HFFc6 (cell line): ENCODE measurements at places on chromosomes 13 and 19.

- peaks cover 7% of the 10 kb centered on the region for H3K27me3 ChIP-seq
- H3K4me1 ChIP-seq, result no peaks in the 10 kb centered on the region
- no peak overlapping the region for H3K4me3 ChIP-seq
- no peaks in the 10 kb centered on the region for H3K36me3 ChIP-seq
- DNase-seq, result no peak
These were observed 39.3 kb downstream of the CEACAM1 start for GRCh38 chr19:42488783-42489521.

DNA sequence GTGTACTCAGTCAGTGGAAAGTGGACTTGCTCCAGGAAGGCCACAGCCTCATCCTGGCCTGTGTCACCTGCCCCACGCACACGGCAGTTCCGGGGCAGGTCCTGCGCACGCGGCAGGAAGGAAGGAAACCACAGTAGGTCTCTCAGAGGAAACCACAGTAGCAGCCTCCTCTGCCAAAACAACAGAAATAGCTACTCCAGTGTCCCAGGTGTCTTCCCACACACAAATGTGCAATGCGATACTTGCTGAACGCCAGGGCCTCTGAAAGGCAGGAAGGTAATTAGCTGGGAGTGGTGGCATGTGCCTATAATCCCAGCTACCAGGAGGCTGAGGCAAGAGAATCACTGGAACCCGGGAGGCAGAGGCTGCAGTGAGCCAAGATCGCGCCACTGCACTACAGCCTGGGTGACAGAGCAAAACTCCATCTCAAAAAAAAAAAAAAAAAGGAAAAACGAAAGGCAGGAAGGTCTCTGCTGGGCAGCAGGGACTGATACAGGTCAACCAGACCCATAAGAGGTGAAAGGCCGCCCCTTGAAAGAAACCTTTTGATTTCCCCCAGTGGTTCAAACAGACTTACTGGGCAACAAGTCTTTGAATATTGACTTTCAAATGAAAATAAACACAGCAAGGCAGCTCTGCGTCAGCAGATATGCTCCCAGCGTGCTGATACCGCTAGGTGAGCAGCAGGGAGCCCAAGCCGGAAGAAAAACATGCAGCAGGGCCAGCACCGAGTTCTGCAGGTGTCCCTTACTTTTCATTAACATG lies 49.5 kb downstream of the CRYL1 start:
- H3K4me3 ChIP-seq, result no peak overlapping the region
- no peak overlapping the region for H3K27ac ChIP-seq
- no peaks in the 10 kb centered on the region for H3K36me3 ChIP-seq
- DNase-seq, result no peak
- H3K4me1 ChIP-seq, result peaks cover 10% of the 10 kb centered on the region

- no peak within 1 kb of the TSS for H3K4me3 ChIP-seq
- H3K4me1 ChIP-seq, result no peaks in the 10 kb centered on the region
- H3K27me3 ChIP-seq, result peaks cover 6% of the 10 kb centered on the region
- no peak for DNase-seq
These were observed at the start of gene PRSS57 for GRCh38 chr19:695352-695949. PRSS57 (minus strand) TSS chr19:695452; CDS start chr19:695430, 22 bp downstream.

- H3K4me1 ChIP-seq, result peaks cover 5% of the 10 kb centered on the region; the same call in 1 of the 2 replicates
- H3K36me3 ChIP-seq, result no peaks in the 10 kb centered on the region
- no peak overlapping the region for H3K27ac ChIP-seq
These were observed 53.2 kb upstream of the LSM14A start for GRCh38 chr19:34118879-34119748.

- H3K27ac ChIP-seq, result no peak overlapping the region
- no peak overlapping the region for H3K4me3 ChIP-seq
These were observed 34.3 kb upstream of the VSTM2B start for GRCh38 chr19:29491491-29491890.

DNA sequence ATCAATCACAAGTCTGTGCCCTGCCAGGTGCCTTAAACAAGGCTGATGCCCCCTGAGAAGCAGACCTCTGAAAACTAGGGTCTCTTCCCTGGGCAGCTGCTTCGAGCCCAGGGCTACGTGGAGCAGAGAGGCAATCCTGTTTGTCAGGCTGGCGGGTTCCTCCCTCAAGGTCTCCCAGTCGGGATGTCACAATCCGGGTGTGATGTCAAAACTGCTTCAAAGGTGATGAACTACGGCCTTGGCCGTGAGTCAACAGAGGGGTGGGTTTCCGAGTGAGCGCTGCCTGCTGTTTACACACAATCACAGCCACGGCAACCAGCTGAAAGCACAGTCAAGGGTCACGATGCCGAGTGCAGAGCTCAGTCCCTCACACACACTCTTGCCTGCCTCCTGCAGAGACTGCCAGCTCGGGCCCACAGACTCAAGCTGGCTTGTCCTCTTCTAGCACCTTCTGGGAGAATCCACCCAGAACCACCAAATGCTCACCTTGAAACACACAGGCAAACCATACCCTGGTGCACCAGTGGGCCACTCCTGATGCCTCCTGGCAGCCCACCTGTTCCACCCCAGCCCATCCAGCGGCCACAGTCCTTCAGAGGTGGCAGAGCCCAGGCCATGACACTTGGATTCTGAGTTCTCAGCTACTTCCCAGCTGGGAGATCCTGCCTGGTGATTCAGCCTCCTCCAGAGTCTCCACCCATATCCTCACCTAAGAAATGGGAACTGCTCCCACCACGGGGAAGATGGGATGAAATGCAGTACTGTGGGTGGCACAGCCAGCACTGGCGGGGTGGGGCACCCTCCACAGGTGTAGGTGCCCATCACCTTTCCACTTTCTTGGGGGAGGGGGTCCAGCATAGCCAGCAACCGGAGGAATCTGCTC lies 6.8 kb downstream of the ELL start:
- H3K4me3 ChIP-seq, result peak overlapping the region; percentile 34; the same call in 1 of the 2 replicates
- peaks cover 2% of the 10 kb centered on the region; the same call in 1 of the 2 replicates for H3K27me3 ChIP-seq
- peak overlapping the region; percentile 89 for H3K27ac ChIP-seq
- peaks cover 56% of the 10 kb centered on the region for H3K4me1 ChIP-seq
- peak; percentile 32 for DNase-seq

DNA sequence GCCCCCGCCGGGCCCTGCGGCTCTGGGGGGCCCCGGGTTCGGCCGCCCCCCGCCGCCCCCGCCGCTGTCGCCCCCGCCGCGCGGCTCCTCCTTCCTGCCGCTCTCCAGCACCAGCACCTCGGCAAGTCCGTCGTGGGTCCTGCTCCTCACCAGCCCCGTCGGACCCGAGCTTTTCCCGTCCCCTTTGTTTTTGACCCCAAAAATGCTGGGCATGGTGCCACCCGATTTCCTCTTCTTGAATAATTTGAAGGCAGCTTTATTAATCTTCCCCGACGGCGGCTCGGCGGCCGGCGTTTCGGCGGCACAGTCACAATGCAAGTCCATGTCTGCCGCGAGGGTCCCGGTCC lies 945 bp downstream of the AMER2 start:
- peak overlapping the region; percentile 54; the same call in 1 of the 2 replicates for H3K4me3 ChIP-seq
- no peak overlapping the region for H3K27ac ChIP-seq
- no peaks in the 10 kb centered on the region; the same call in 1 of the 2 replicates for H3K36me3 ChIP-seq
- DNase-seq, result no peak

DNA sequence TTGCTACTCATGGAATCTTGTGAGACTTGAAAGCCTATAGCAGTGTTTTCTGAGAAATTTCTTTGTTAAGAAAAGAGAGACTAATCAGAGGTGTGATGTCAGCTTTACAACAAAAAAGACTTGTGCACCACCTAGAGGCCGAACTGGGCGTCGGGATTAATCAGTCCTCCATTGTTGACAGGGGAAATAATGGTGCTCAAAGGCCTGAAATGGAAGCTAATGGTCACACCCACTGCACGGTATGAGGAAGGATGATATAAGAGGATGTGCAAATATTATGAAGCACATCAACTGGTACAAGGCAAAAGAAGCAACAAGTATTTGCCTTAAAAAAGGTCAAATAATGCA lies 480.2 kb upstream of the MIR17HG start:
- H3K4me3 ChIP-seq, result peak overlapping the region; percentile 1; the same call in 1 of the 2 replicates
- no peak overlapping the region for H3K27ac ChIP-seq
- no peaks in the 10 kb centered on the region for H3K36me3 ChIP-seq

DNA sequence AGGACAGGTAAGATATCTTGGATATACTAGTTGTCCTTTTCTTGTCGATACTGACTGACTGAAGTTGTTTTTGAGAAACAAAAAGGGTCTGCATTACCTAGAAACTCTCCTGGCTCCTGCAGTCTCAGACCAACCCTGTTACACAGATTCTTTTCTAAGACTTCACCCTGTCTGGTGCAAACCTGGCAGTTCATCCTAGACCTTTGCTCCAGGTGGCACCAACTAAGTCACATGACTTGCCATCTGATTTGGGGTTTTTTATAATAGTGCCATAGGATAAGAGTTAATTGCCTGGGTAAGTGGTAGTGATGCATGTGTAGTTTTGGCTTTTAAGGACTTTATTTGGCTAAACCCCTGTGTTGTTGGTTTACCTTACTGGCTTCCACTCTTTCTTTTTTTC lies 14.3 kb downstream of the CHAMP1 start:
- no peak overlapping the region for H3K27ac ChIP-seq
- H3K4me1 ChIP-seq, result 0 out of 2 replicates have a peak, but pooled peaks cover 6% of the 10 kb centered on the region
- H3K27me3 ChIP-seq, result peaks cover 4% of the 10 kb centered on the region
- H3K36me3 ChIP-seq, result peaks cover 31% of the 10 kb centered on the region

DNA sequence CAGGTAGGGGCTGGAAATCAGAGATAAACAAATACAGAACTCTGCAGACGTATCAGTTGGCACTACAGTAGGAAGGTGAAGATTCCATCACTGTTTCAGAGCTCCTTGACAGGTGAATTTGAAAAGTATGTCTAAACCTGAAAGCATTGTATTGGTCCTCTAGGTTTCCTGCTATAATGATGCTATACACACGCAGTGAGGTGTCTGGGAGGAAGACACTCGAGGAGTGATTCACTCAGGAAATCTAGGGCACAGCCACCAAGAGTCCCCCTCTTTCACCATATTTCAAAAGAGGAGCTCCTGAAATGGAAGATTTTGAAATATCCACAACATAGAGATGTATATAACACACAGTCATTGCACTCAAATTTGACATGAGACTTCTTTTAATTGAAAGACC lies 331.0 kb upstream of the DACH1 start:
- no peak overlapping the region for H3K27ac ChIP-seq
- no peak for DNase-seq
- no peaks in the 10 kb centered on the region for H3K27me3 ChIP-seq
- no peaks in the 10 kb centered on the region for H3K36me3 ChIP-seq
- H3K4me1 ChIP-seq, result no peaks in the 10 kb centered on the region

- H3K4me1 ChIP-seq, result peaks cover 49% of the 10 kb centered on the region
- no peak for DNase-seq
- no peaks in the 10 kb centered on the region for H3K36me3 ChIP-seq
- H3K4me3 ChIP-seq, result peak overlapping the region; percentile 42; the same call in 1 of the 2 replicates
These were observed 337 bp upstream of the FXYD7 start for GRCh38 chr19:35142606-35143230.

DNA sequence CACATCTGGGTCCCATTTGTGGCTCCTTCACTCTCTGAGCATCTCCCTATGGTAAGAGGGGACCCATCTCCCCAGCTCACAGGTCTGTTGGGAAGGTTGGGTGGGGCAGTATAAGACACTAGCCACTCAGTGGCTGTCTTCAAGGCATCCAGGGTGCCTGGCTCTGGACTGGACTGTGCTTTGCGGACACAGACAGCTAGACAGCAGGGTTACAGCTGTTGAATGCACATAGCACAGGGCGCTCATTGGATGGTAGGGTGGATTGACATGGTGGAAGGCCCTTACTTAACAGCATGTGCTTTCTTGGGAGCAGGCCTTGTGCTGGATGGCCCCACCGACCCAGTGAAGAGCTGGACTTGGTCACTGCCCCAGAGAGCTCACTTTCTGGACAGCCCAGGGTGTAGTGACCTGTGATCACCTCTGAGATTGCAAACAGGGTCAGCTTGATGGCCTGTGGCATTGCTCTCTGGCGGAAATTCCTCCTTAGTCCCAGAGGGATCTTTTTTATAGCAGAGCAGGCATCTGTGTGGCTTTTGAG lies 1.9 kb downstream of the ZNF444 start:
- H3K27ac ChIP-seq, result no peak overlapping the region
- peaks cover 1% of the 10 kb centered on the region; the same call in 1 of the 2 replicates for H3K36me3 ChIP-seq
- no peak overlapping the region for H3K4me3 ChIP-seq
- peaks cover 2% of the 10 kb centered on the region; the same call in 1 of the 2 replicates for H3K27me3 ChIP-seq
- peaks cover 22% of the 10 kb centered on the region for H3K4me1 ChIP-seq
- DNase-seq, result no peak

DNA sequence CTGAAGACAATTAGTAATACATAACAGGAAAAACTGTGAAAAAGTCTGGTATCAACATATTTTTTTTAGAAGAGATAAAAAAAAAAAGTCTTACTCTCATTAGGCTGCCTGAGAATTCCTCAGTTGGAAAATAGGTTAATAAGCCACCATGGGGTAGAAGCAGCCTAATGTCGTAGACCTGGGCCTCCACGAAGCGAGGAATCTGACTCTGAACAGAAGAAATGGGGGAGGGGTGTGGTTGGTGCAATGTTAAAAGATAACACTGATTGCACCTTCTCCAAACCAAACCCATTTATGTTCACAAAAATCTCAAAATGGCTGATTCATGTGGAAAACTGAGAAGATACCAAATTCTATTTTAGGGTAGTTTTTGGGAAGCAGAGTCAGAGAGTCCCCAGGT lies 62.4 kb downstream of the MPHOSPH8 start:
- no peak overlapping the region for H3K4me3 ChIP-seq
- H3K4me1 ChIP-seq, result peaks cover 38% of the 10 kb centered on the region
- peaks cover 5% of the 10 kb centered on the region for H3K27me3 ChIP-seq
- H3K27ac ChIP-seq, result no peak overlapping the region
- no peak for DNase-seq
- H3K36me3 ChIP-seq, result peaks cover 20% of the 10 kb centered on the region

DNA sequence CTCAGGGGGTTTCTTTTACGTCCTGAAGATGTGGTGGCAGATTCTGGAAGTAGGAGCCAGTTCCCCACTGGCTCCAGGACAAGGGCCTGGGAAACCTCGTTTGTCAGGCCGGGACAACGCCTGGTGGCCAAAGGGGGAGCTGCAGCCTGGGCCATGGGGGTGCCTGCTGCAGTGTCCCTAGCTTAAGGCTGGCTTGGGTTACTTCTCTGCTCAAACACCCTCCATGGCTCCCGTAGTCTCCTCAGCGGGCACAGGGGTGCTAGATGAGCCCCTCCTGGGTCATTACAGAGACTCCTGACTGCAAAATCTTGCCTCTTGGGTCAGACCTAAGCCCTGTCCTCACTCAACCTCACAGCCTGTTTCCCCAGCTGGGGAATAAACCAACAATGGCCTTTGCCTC lies 14.7 kb downstream of the CILP2 start:
- no peaks in the 10 kb centered on the region for H3K36me3 ChIP-seq
- peaks cover 5% of the 10 kb centered on the region for H3K4me1 ChIP-seq
- no peak overlapping the region for H3K27ac ChIP-seq
- peaks cover 6% of the 10 kb centered on the region for H3K27me3 ChIP-seq
- H3K4me3 ChIP-seq, result no peak overlapping the region

DNA sequence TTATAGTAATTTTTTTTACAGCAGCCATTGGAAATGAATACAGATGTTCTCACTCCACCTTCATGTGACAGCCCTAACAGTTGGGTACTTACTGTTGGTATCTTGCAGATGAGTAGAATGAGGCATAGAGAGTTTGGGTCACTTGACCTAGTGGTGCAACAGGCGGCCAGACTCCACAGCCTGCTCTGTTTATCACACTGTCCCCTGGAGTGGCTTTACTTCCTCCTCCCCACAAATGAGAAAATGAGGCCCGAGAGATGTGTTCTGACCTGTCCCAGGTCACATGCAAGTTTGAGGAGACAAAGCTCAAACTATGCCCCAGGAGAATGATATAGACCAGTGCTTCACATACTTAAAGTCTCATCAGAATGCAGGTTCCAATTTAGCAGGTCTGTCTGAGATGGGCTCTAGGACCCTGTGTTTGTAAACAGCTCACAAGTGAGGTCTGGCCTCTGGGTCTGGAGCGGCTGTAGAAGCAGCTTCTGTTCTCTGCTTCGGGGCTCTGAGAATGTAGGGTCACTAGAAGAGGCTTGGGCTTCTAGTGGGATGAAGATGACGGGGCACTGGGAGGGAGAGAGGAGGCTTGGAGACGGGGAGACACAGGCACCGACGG lies 37.4 kb upstream of the RCBTB2 start:
- H3K27ac ChIP-seq, result no peak overlapping the region
- H3K36me3 ChIP-seq, result no peaks in the 10 kb centered on the region
